Activated CD4-positive, alpha-beta T cell treated with anti-CD3 and anti-CD28 coated beads for 36 hours (primary cell): ENCODE measurements at places on chromosomes 4 and X. TPM values are rescaled to one million over a fixed set of nuclear protein-coding genes. Genes with fewer than 3 reads are reported as not detected.
A peak's percentile ranks its signal among the peaks of the same experiment; 100 is the strongest.

The DGKK gene
- not detected for total RNA-seq

The DKC1 gene
- total RNA-seq = 126 TPM

The MFAP3L gene
- 0.53 TPM for total RNA-seq

The NPNT gene
- not detected for total RNA-seq

The TMEM144 gene
- 0.32 TPM for total RNA-seq

The ODAPH gene
- total RNA-seq = not detected

DNA sequence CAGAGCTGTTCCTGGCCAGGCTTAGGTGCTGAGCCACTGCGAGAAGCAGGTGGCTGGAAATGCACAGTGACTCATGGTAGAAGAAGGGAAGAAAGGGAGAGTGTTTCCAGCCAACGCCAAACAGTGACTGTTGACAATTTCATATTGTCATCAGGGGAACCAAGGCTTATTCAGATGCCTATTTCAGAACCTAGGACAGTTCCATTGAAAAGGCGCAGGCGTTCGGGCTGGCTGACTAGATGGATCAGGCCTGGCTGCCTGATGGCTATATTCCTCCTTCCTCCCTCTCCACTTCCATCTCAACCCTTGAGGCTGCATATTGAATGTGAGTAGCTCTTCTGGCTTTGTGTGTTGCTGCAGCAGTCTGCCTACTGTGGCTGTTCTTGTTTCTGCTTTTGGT, 73.0 kb upstream of the FRMPD4 start:
- no peaks in the 10 kb centered on the region for H3K4me1 ChIP-seq
- H3K36me3 ChIP-seq = no peaks in the 10 kb centered on the region
- H3K27ac ChIP-seq = no peak overlapping the region
- no peak for DNase-seq
- H3K4me3 ChIP-seq = no peak overlapping the region
- peaks cover 2% of the 10 kb centered on the region for H3K27me3 ChIP-seq

- no peak overlapping the region for H3K27ac ChIP-seq
- peaks cover 2% of the 10 kb centered on the region for H3K27me3 ChIP-seq
- no peak for DNase-seq
- no peaks in the 10 kb centered on the region for H3K36me3 ChIP-seq
- H3K4me1 ChIP-seq = no peaks in the 10 kb centered on the region
- no peak overlapping the region for H3K4me3 ChIP-seq
Measured at GRCh38 chr4:172982151-172982590, 186.4 kb upstream of the GALNT7 start.

- peaks cover 4% of the 10 kb centered on the region for H3K27me3 ChIP-seq
- no peaks in the 10 kb centered on the region for H3K4me1 ChIP-seq
- no peak overlapping the region for H3K27ac ChIP-seq
- DNase-seq = no peak
Measured at GRCh38 chr4:105950701-105951100, 55.4 kb downstream of the NPNT start.

- no peak overlapping the region for H3K4me3 ChIP-seq
- no peaks in the 10 kb centered on the region for H3K4me1 ChIP-seq
- H3K27ac ChIP-seq = no peak overlapping the region
Measured at GRCh38 chr4:180150818-180151217, 2092.4 kb upstream of the TENM3 start.

DNA sequence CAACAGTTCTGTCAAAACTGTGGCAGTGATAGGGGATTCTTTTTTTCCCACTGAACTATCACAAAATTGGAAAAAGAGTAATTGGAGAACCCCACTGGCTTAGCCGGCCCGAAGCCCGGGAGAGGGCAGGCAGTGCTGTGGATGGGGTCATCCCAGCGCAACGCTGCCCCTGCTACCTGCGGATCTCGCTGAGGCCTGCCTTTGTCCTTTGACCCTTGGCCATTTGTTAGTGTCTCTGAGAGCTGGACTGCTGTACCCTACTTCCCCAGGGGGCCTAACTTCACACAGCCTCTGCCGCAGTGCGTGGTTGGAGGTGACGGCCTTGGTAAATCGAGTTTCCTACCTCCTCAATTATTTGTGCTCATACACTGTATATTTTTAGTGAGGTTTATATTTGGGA, 43.0 kb upstream of the MSANTD1 start:
- peaks cover 31% of the 10 kb centered on the region for H3K4me1 ChIP-seq
- DNase-seq = no peak
- H3K27me3 ChIP-seq = no peaks in the 10 kb centered on the region

- H3K27me3 ChIP-seq = peaks cover 14% of the 10 kb centered on the region
- H3K36me3 ChIP-seq = no peaks in the 10 kb centered on the region
- H3K4me1 ChIP-seq = peaks cover 3% of the 10 kb centered on the region
- H3K4me3 ChIP-seq = no peak overlapping the region
- no peak for DNase-seq
Measured at GRCh38 chr4:101785486-101785885, 5.0 kb upstream of the BANK1 start.

GRCh38 chr4:10007436-10007740, 13.9 kb downstream of the SLC2A9 start:
- no peak overlapping the region for H3K4me3 ChIP-seq
- no peaks in the 10 kb centered on the region for H3K36me3 ChIP-seq
- peaks cover 23% of the 10 kb centered on the region for H3K4me1 ChIP-seq
- no peaks in the 10 kb centered on the region for H3K27me3 ChIP-seq
- H3K27ac ChIP-seq = no peak overlapping the region

DNA sequence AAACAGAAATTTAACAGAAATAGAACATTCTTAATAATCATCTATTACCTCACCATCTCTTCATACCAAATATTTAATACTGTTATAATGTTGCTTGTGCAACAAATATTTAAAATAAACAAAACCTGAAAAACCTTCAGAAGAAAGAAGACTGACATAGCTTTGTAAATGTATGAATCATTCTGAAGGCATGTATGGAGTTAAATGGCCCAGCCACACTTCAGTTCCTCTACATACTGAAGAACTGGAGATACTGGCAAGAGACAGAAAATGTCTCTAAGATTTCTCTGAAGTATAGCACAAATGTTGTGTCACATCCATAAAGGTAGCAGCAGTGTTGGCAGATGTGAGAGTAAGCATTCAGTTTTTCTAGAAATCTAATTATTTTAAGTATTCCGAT, 275.3 kb upstream of the FGF13 start:
- H3K4me1 ChIP-seq = no peaks in the 10 kb centered on the region
- peaks cover 2% of the 10 kb centered on the region for H3K27me3 ChIP-seq
- H3K4me3 ChIP-seq = no peak overlapping the region
- no peak overlapping the region for H3K27ac ChIP-seq
- H3K36me3 ChIP-seq = no peaks in the 10 kb centered on the region

DNA sequence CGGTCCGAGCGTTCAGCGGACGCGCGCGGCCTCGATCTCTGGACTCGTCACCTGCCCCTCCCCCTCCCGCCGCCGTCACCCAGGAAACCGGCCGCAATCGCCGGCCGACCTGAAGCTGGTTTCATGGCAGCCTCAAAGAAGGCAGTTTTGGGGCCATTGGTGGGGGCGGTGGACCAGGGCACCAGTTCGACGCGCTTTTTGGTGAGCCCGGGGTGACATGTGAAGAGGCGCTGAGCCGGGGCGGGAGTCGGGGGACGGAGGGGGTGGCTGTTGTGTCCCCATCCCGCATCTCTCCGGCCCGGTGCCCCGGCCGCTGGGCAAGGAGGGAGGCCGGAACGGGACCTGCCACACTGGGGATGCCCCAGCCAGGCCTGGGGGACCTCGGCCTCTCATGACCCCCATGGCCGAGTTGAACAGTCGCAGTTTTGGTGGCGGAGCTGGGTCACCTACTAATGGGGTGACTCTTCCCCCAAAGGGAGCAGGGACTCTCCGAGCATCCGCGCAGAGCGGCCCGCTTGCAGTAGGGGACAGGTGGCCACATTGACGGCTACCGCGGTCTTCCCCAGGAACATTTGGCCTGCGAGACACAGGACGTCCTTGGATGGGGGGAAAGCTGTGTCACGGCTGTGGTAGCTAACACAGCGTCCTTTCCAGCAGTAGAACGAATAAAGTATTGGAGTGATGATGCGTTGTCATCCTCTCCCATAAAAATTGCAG, at the start of gene GK:
Gene GK (plus strand): TSS at position 9 of the 717 bp plus-strand sequence. CDS start 115 bp downstream, at position 124.
- peaks cover 30% of the 10 kb centered on the region for H3K36me3 ChIP-seq
- peak within 1 kb of the TSS; percentile 86 for H3K4me3 ChIP-seq
- peaks cover 43% of the 10 kb centered on the region for H3K4me1 ChIP-seq
- no peaks in the 10 kb centered on the region for H3K27me3 ChIP-seq
- DNase-seq = peak; percentile 33
- peak within 1 kb of the TSS; percentile 98 for H3K27ac ChIP-seq

- no peaks in the 10 kb centered on the region for H3K36me3 ChIP-seq
- H3K27ac ChIP-seq = no peak overlapping the region
- H3K4me1 ChIP-seq = peaks cover 6% of the 10 kb centered on the region
- no peak overlapping the region for H3K4me3 ChIP-seq
- peaks cover 22% of the 10 kb centered on the region for H3K27me3 ChIP-seq
Measured at GRCh38 chr4:80192252-80192866, 4.9 kb upstream of the PRDM8 start.

GRCh38 chr4:102554992-102555391, 53.8 kb downstream of the NFKB1 start:
- no peak overlapping the region for H3K27ac ChIP-seq
- peaks cover 45% of the 10 kb centered on the region for H3K36me3 ChIP-seq
- no peak for DNase-seq
- peaks cover 57% of the 10 kb centered on the region for H3K4me1 ChIP-seq

- no peaks in the 10 kb centered on the region for H3K36me3 ChIP-seq
- no peaks in the 10 kb centered on the region for H3K27me3 ChIP-seq
- no peaks in the 10 kb centered on the region for H3K4me1 ChIP-seq
- no peak for DNase-seq
Measured at GRCh38 chr4:45855857-45856256, 268.0 kb downstream of the GABRG1 start.

DNA sequence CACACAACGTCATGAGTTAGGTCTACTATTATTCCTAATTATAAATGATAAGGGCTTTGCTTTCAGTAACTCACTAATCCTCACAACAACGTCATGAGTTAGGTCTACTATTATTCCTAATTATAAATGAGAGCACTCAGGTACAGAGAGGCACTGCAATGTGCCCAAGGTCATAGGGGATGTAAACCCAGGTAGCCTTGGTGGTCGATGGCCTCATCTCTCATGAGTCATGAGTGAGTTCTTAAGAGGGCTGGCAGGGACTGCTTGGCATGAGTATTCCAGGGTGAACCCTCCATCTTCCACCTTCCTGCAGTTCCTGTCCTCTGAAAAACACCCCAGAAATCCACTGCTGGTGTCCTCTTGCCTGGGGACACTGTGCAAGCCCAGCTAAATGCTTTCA, 317.1 kb downstream of the STK32B start:
- no peak overlapping the region for H3K4me3 ChIP-seq
- DNase-seq = no peak
- no peak overlapping the region for H3K27ac ChIP-seq
- no peaks in the 10 kb centered on the region for H3K27me3 ChIP-seq
- H3K36me3 ChIP-seq = no peaks in the 10 kb centered on the region

DNA sequence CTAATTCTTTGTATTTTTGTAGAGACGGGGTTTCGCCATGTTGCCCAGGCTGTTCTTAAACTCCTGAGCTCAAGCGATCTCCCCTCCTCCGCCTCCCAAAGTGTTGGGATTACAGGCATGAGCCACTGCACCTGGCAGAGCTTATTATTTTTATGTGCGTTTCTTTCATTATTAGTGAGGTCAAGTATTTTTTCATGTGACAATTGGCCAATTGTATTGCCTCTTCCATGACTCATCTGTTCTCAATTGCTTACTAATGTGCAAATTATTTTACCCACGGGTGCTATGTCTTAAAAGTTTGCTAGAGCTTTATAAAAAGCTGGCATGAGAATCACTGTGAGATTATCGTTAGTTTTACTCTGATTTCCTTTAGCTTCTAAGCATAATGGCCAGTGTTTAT, 13.0 kb upstream of the ARX start:
- H3K36me3 ChIP-seq = no peaks in the 10 kb centered on the region
- no peak overlapping the region for H3K27ac ChIP-seq
- no peak for DNase-seq
- H3K4me1 ChIP-seq = no peaks in the 10 kb centered on the region
- H3K4me3 ChIP-seq = no peak overlapping the region

DNA sequence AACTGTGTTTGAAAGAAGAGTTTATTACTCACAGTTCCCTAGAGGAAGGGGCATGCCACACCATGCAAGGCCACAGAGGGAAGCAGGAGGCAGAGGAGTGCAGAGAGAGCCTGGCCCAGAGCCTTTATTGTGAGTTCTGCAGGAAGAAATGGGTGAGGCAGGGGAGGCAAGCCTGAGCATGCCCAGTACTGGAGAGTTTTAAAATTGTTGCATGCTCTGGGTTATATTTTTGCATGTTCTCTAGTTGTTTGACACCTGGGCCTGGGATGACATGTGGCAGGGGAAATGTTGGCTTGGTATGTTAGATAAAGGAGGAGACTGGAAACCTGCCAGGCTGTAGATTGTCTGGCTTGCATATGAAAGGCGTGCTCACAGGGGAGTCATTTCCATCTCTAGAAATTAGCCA, 19.7 kb upstream of the CRMP1 start:
- H3K27me3 ChIP-seq = peaks cover 7% of the 10 kb centered on the region
- H3K27ac ChIP-seq = no peak overlapping the region
- no peaks in the 10 kb centered on the region for H3K4me1 ChIP-seq

DNA sequence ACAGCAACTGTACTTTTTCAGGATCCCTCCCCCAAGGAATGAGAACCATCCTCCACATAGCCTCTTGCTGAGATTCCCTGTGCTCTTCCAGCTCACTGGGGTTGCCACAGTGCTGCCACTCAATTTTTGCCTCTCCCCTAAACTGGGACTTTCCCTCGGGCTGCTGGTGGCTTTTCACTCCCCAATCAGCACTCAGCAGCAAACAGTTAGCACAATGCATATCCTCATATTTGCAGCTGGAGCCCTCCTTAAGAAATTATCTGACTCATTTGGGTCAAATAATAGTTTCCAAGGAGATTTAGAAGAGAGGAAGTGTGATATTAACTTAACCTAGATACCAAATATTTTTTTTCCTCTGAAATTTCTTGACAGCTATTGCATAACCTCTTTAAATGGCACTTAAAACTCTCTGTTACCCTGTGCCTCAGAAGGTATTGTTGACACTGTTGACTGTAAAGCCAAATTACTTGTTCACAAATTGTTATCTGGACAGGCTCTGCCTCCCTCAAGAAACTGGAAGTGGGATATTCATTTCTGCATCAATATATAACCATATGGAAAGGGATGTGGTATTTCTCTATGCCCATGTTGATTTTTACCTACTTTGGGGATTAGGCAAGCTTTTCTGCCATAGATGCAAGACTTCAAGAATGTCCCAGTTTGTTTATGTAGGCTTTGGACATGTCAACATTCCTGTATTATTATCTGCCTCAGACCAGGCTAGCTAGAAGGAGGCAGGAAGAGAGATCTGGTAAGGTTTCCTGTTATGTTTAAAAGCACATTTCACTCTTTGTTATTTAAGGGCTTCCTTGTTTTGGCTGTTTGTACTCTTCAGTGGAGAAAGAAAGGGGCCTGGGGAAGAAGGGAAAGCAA, 58.0 kb downstream of the SEPTIN11 start:
- H3K27me3 ChIP-seq = no peaks in the 10 kb centered on the region
- H3K4me1 ChIP-seq = peaks cover 60% of the 10 kb centered on the region
- peak; percentile 58 for DNase-seq
- H3K27ac ChIP-seq = no peak overlapping the region
